ENCODE measurements at places on chromosomes 1 and 21.

- no peak for DNase-seq
These were observed 26.4 kb downstream of the LRRC8D start for GRCh38 chr1:89847191-89847729.

- DNase-seq, result no peak
These were observed 79.8 kb upstream of the COX20 start for GRCh38 chr1:244755673-244756072.

DNA sequence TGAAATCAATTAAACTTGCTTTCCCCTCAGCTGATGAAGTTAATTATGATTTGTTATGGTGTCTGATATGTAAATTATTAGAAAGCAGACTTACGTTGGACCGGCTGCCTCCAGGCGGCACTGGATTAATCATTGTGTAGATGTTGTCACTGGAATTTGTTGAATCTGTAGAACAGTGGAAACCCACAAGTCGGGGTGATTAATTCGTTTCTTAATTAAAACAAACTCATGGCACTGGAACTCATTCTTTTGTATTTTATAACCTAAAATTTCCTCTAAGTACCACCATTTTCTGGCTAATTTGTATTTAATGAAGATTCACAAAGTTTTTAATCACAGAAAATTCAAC, 39.0 kb downstream of the MRPL37 start:
- no peak for DNase-seq

GRCh38 chr1:201696217-201696761, 132.7 kb upstream of the IPO9 start:
- DNase-seq, result no peak

DNA sequence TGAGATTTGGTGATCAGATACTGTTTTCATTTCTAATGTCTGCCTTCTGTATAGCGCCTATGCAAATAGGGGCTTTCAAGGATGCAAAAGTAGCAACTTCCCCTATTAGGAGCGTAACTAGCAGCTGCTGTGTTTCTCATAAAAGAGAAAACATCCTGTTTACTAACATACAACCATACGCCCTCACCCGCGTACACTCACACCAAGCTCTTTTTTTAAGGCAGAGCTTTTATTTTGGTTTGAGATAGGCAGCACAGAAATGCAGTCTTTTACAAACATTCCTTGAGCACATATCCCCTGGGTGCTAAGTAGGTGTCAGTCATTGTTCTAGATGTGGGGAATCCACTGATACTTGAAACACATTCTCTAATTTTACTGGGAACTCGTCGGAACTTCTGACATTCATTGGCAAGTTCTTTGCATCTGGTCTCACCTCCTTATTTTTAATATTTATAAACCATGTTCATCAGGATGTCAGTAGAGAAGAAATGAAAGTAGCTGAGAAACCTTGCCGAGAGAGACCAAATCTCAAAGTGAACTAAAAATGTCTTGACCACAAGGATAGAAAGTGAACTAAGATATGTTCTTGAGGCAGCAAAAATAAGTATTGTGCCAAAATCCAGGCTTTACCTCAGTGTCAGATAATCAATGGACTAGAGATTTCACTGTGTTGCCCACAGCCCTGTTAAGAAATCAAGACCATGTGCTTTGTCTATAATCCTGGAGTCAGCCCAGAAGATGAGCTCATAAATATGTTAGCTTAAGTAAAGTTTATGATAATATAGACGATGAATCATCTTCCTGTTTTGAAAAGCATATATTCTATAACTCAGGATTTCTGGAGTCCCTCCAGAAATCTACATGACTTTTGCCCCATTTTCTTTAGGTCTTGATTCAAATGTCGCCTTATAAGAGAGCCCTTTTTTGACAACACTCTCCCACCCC, 350.9 kb downstream of the ST6GALNAC3 start:
- DNase-seq, result no peak

DNA sequence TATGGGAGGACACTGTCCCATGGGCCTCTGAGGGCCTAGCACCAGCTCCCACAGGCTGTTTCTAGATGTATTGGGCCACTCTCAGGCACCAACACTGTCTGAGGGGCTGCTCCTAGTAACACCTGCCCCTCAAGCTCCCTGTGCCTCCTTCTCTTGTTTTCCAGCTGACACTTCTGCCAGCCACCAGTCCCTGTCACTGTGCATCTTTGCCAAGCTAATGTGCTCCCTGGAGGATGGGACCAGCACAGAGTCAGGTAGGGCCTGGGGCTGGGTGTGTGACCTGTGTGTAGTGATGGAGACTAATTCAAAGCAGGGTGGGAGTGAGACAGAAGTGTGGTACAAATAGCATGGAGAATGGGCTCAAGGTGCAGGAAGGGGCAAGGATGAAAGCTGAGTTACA, 29.4 kb upstream of the MAGOH start:
- no peak for DNase-seq

- no peak for DNase-seq
These were observed 1.8 kb downstream of the CELA2B start for GRCh38 chr1:15477646-15478212.

DNA sequence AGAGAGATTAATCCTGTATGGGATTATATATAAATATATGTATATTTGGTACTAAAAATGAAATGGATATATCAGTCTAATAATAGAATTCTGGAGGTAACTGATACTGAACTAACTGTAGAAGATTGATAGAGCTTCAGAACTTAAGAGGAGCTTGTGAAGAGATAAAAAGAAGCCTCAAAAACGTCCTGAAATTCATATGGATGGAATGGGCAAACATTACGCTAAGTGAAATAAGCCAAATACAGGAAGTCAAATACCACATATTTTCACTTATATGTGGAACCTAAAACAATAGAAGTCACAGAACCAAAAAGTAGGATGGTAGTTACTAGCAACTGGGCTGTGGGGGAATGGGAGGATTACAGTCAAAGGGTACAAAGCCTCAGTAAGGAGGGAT, 36.0 kb upstream of the ADGRL4 start:
- DNase-seq, result no peak

DNA sequence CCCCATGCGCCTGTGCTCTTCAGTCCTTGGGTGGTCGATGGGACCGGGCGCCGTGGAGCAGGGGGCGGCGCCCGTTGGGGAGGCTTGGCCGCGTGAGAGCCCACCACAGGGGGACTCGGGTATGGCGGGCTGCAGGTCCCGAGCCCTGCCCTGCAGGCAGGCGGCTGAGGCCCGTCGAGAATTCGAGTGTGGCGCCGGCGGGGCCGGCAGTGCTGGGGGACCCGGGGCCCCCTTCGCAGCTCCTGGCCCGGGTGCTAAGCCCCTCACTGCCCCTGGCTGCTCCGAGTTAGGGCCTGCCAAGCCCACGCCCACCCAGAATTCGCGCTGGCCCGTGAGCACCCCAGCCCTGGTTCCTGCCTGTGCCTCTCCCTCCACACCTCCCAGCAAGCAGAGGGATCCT, 26.1 kb downstream of the TLR5 start:
- no peak for DNase-seq

DNA sequence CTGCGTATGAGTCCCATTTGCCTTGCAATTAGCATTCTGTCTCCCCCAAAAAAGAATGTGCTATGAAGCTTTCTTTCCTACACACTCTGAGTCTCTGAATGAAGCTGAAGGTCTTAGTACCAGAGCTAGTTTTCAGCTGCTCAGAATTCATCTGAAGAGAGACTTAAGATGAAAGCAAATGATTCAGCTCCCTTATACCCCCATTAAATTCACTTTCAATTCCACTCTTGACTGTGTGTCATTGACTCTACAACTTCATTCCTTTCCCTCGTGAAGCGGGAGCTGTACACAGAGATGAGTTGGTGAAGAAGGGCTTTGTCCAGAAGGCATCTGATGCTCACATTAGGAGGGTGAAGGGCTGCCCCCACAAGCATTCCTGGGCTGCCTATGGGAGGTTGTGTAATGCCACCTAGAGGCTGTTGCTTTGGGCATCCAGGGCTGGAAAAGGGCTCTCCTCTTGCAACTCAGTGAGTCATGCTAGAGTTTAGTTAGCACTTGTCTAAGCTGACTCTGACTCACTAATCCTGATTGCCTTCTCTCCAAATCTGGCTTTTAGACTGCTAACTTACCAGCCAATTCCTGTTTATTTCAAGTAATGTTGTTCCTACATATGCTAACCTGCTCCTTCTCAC, 1.8 kb downstream of the SPRR1B start:
- no peak for DNase-seq
